Activated CD8-positive, alpha-beta T cell treated with anti-CD3 and anti-CD28 coated beads for 36 hours (primary cell): ENCODE measurements at places on chromosomes 16 and 17. TPM values are rescaled to one million over a fixed set of nuclear protein-coding genes. Genes with fewer than 3 reads are reported as not detected.
A peak's percentile ranks its signal among the peaks of the same experiment; 100 is the strongest.

- DNase-seq: no peak
These were observed at the start of gene CCL23 for GRCh38 chr17:36017799-36018198. Gene CCL23 (minus strand): TSS chr17:36017972. CDS start chr17:36017897, 75 bp downstream.

DNA sequence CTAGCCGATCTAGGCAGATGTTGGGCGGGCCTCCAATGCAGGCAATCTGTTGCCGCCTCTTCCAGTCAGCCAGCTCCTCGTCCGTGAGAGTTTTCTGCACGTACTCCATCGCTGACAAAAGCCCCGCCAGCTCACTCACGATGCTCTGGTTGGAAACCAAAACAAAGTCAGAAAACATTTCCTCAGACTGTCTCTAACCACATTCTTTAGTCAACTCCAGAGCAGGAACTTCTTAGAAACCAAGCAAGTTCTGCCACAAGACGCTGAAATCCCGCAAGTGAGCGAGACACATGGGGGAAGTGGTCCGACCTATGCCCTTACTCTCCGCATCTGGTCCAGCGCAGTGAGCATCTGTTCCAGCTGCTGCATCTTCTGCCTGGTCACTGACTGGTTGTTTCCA, 49.1 kb downstream of the STAT5A start:
- peak; percentile 92 for DNase-seq

DNA sequence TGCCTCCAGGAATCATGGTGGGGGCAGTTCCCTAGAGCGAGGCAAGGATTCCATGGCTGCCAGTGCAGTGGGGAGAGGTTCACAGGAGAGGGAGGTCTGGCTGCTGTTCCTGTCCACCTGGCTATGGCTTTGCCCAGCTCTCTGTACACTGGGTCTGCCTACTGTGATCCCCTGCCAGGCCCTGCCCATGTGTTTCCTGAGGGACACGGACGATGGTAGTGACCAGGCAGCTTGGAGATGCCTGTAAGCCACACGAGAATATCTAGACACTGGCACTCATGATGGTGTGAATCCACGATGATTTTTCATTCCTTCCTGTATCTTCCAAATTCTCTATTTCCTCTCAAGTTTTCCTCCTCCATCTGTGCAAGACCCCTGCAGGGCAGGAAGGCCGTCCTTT, 11.1 kb downstream of the C1QTNF8 start:
- no peak for DNase-seq

CDH1 gene
- total RNA-seq: 0.16 TPM

PEX12 gene
- 5.1 TPM for total RNA-seq

GPR179 gene
- total RNA-seq: not detected
